Activated gamma-delta T cell (primary cell): ENCODE measurements at places on chromosomes 12 and 14.

GRCh38 chr12:5787828-5788227, 157.2 kb downstream of the ANO2 start:
- no peak for DNase-seq

DNA sequence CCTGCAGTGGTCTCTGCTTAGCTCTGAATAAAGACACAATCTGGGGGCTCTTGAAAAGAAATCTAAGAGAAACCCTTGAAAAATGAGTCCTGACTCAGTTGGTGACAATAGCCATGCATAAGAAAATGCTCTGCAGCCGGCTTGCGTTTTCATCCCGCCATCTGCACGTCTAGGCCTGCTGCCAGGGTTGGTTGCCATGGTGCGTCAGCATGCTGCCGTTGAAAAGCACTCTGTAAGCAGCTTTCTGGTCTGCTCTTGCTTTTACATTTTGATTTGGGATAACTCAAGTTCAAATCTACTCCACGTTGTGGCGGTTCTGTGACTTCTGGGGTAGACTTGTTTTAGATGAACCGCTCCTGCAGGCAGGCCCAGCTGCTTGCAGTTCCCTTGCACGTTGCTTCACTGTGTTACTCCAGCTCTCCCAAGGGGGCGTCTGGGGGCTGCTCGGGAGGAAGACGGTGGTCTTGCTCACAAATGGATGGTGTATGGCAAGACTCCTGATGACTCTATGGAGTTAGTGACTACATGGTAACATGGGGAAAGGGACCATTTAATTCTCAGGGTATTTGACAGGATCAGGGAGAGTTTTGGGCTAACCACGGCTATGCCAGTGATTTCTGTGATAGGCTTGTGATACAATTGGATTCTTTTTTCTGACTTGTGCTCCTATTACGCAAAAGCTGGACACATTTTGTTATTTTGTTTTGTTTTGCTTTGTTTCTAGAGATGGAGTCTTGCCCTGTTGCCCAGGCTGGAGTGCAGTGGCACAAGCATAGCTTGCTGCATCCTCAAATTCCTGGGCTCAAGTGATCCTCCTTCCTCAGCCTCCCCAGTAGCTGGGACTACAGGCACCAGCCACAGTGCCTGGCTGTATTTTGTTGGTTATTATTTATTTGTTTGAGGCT, 15.8 kb downstream of the WNT5B start:
- DNase-seq: no peak

- DNase-seq: no peak
Observed at GRCh38 chr12:41151793-41152192, 36.3 kb upstream of the PDZRN4 start.

- DNase-seq: no peak
Observed at GRCh38 chr14:24347134-24347533, 7.3 kb upstream of the RIPK3 start.

DNA sequence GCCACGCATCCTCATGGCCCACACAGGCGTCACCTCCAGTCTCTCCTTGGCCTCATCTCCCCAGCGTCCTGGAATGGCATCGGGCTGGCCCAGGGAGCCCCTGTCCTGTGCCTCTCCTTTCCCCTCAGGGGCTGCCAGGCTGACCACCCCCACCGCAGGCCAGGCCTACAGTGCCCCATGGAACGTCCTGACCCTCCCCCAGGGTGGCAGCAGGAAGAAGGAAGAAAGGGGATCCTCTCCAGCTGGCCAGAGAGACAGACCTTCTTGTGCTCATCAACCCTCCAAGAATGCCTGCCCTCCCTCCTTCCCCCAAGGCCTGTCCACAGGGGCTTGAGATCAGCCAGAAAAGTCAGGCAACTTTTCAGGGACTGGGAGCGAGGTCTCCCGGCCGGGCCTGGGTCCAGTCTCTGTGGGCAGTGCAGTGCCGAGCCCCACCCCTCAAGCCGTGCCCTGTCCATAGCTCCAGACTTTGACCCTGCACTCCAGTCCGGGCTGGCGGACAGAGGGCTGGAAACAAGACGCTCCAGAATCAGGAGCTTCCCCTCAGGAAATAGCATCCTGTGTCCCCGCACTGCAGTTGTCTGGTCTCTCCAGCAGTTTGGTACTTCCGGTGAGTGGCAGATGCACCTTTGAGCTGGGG, at the start of gene DAO:
TSS of gene DAO (plus strand) at position 478 of the 640 bp plus-strand sequence. CDS start 4,915 bp downstream, outside the sequence.
- no peak for DNase-seq

GRCh38 chr12:22536346-22536945, 7.9 kb downstream of the C2CD5 start:
- DNase-seq: no peak

- no peak for DNase-seq
Observed at GRCh38 chr14:56153267-56153666, 35.1 kb downstream of the PELI2 start.

- peak; percentile 36 for DNase-seq
Observed at GRCh38 chr12:93571365-93571924, 1.0 kb upstream of the SOCS2 start.

- DNase-seq: no peak
Observed at GRCh38 chr12:64538121-64538520, 72.2 kb upstream of the RASSF3 start.

- DNase-seq: no peak
Observed at GRCh38 chr12:132288516-132289215, 40.7 kb downstream of the GALNT9 start.

- DNase-seq: no peak
Observed at GRCh38 chr12:46435625-46436024, 63.1 kb upstream of the SLC38A2 start.

GRCh38 chr12:124685689-124686369, 118.4 kb upstream of the NCOR2 start:
- DNase-seq: no peak

GRCh38 chr12:79121486-79121885, 256.9 kb downstream of the SYT1 start:
- DNase-seq: no peak

DNA sequence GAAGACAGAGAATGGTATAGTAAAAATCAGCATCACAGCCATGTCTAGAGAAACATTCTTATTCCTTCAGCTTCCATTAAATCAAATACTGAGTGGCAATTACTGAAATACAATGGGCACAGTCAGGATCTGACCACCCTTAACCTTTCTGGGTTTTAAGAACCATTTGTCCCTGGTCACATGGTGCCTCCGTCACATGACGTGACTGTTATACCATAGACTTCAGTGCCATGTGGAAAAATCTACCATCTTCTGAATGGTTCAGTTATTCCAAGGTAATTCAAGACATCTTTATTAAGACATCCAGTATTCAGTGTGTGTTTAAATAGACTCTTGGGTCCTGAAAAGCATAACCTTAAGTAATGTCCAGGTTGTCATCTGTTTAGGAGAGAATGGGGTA, 553.1 kb upstream of the FLRT2 start:
- DNase-seq: no peak

- DNase-seq: no peak
Observed at GRCh38 chr14:79543967-79544697, 667.2 kb downstream of the DIO2 start.

DNA sequence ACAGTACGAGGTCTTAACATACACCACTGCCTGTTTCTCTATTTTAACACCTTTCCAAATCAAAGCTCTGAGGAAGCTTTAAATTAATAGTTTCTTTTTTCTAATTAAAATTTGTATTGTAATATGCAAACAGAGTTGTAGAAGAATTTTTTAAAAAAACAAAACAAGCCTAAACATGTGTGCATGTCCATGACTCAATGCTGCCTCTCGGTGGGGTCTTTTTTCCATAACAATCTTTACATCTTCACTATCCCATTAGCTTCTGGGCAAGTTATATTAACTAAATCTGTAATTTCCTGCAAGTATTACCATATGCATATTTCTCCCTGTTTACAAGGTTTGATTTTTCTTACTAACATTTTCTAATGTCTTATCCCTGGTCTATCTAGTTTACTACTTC, 143.9 kb upstream of the NAV3 start:
- no peak for DNase-seq

GRCh38 chr14:103108749-103109207, 14.3 kb downstream of the EXOC3L4 start:
- no peak for DNase-seq

DNA sequence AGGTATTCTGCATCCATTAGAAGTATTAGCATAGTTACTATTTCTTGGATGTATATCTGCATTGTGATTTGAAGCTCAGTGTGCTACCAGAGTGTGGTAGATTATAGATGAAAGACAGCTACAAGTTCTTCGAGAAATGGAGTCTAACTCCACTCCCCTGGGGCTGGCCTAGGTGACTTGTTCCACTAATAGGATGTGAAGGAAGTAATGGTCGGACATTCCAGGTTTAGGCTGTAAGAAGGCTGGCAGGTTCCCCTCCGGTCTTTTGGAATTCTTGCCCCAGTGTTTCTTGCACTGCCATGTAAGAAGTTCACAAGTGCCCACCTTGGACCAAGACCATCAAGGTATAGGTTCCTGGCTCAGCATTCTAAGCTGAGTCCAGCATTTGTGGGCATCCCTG, 236.4 kb downstream of the FLRT2 start:
- no peak for DNase-seq

DNA sequence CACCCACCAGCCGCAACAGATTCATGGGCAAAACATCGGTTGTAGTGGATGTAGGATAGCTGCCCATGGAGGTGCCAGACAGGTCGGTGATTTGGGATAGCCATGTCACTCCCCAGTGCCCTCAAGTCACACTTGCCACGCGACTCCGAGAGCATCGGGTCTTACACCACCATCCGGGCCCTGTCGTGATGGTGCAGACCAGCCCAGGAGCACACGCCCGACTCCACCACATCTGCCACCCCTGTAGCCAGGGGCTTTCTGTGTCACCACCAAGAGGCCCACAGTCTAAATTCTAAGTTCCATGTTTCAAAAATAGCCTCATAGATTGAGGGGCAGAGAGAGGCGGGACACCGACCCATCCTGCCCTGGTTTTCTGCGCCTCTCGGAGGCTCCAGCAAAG, 18.0 kb downstream of the FOXN4 start:
- DNase-seq: no peak

DNA sequence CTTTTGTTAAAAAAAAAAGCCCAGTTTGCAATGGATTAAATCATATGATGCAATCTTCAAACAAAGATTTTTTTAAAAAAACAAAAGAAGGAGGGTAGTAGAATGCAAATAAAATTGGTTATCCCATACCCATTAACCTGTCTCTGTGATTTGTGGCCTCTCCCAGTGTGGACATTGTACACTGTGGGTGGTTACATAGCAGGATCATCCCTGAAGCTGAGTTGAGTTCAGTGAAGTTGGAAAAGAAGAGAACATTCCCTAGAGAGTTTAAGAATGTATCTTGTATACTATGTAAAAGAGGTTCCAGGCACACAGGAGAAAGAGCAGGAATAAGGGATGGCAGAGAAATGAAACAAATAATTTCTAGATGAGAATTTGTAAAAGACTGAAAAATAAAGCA, 142.4 kb upstream of the SLC16A7 start:
- DNase-seq: no peak

- DNase-seq: no peak
Observed at GRCh38 chr14:48325486-48325885, 650.1 kb upstream of the MDGA2 start.

DNA sequence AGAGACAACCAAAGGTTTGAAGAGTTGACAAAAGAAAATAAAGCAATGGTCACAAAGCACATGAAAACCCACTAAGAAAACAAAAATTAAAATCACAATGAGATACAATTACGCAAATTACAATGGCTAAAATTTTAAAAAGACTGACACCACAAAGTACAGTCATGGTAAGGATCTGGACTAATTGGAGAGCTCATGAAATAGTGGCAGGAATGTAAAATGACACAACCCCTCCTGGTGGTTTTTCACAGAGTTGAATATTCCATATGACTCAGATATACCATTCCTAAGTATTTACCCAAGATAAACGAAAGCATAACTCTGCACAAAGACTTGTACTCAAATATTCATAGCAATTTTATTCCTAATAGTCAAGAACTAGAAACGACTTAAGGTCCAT, 65.9 kb downstream of the NOVA1 start:
- no peak for DNase-seq

DNA sequence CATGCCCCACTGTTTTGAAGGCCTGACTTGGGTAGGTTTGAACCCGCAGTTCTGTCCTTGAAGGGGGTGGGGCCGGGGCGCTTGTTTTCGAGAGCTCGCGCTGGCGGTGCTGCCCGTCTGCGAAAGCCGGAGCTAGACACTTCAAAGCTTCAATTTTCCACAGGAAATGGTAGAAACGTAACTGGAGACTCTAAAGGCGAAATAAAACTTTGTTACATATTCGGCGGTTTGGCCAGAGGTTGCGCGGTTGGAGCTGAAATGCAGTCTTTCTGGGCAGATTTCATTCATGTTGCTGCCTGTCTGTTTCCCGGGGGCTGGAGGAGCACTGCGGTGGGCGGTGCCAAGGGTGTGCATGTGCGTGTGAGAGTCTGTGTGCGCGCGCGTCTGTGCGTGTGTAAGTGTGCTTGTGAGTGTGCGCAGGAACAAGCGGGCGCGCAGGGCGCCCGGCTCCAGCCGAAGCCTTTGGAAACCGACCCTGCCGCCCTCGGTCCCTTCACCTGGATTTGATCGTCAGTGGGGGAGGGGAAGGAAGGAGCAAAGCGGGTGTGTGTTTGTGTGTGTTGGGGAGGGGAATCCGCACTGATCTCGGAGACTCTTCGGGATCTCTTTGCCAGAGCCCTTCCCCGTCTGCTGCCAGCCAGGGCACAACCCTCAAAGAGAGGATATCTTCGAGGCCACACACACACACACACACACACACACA, 227.7 kb upstream of the CRY1 start:
- DNase-seq: peak; percentile 54

DNA sequence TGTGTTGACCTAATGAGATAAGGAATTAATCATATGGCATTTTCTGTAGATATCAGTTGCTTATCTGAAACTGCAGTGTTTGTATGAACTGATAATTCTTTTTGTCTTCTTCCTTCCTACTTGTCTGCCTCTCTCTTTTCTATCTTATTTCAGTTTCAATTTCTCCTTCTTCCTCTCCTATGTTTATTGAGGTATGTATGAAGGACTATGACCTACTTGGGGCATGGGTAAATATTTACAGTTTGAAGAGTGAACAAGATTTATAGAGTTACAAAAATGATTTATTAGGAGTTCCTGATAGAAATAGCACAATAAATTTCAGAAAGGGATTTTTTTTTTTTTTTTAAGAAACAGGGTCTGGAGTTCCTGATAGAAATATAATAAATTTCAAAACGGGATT, 88.7 kb upstream of the MUCL1 start:
- DNase-seq: no peak

DNA sequence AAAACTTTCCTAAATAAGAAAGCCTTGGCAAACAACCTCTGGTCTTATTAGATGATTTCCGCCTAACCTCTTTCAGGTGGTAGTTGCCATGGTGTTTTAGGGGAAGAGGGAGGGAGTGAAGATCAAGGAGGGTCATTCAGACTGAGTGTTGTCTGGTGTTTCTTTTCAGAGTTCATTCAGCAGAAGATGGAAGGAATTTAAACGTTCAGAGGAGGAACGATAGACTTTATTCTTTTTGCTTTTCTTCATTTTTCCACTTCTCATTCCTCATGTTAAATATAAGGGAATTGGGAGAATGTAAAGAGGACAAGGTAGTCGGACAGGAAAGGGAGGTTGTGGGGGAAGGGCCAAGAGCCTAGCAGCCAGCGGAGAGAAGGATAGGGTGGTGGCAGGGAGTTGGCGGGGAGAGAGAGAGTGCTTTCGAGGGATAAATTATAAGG, 17.4 kb upstream of the SALL2 start:
- no peak for DNase-seq
